ENCODE measurements at places on chromosomes 6 and 20.

- DNase-seq = peak; percentile 67
Measured at GRCh38 chr20:52490711-52491430, 299.3 kb upstream of the ZFP64 start.

- no peak for DNase-seq
Measured at GRCh38 chr6:31831350-31832215, 4.0 kb downstream of the HSPA1B start.

DNA sequence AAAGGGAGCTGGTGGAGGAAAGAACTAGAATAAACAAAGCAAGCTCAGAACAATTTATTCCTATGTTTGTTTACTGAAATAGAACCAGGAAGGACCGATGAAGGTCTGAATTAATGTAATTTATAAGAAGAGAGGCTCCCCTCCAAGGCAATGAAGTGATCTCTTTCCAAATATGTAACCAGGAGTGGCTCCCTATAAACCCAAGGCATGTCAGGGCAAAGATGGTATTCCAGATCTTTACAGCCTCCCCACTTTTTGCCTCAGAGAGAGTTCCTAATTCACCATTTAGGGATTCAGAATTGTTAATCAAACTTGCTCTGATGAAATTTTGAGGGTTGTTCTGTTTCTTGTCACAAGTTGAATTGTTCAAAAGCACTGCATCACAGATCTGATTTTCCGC lies 88.8 kb downstream of the HDGFL1 start:
- DNase-seq = no peak

- peak; percentile 77 for DNase-seq
Measured at GRCh38 chr20:49245921-49246740, 26.9 kb downstream of the DDX27 start.

DNA sequence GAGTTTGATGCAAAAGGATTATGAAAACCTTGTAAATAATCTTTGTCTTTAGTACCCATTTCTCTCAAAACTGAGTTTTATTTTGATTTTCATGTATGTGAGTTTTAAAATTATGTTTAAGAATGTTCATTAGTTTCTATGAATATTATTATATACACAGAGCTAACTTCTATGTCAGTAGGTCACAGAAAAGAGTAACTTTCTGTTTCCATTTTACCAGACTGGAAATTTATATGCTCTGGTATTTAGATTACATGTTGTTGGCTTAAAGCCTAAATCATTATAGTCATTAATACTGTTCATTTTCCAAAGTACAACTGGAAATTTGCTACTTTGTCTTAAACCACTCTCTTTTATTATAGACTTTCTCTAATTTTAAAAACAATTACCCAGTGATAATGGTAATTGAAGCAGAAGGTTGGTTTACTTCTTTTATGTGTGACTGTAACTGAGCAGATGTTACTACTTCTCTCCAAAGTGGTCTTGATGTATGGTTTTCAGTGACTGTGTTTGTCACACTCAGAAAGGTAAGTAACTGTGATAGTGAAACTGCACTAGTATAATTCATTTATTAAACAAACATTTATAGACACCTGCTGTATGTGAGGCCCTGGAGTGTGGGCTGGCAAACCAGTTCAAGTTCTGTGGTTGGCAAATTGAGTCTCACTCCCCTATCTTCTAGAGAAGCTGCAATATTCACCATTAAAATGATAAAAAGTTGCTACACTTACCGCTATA lies 13.2 kb downstream of the CRYBG1 start:
- no peak for DNase-seq
